Hematopoietic multipotent progenitor cell treated with erythropoietin and hydrocortisone succinate and interleukin-3 and kit ligand, for 4 days (in vitro differentiated cells): ENCODE measurements at places on chromosomes 13 and 19.

GRCh38 chr19:52648336-52649016 lies 10.3 kb upstream of the ZNF83 start:
- DNase-seq, result no peak

DNA sequence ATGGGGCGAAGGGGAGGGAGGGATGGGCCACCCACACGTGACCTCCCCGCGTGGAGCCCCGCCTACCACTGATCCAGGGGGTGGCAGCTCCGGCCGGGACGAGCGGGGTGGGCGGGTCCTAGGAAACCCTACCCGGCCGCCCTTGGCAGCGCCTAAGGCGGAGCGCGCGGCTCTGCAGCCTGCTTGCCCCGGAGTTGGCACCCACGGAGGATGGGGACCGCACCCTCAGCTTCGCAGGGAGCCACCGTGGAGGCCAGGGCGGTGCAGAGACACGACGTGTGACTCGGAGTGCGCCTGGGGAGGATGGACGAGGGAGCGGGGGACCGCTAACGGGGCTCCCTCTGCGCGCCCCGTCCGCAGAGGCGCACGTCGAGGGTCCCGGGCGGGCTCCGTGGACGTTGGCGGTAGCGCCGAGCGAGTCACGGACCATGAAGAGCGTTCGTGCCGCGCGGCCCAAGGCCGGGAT lies at the start of gene RGS9BP:
Gene RGS9BP, plus strand, starts transcription at position 129 of the 466 bp plus-strand sequence. CDS start 416 bp downstream, outside the sequence.
- peak; percentile 93 for DNase-seq

DNA sequence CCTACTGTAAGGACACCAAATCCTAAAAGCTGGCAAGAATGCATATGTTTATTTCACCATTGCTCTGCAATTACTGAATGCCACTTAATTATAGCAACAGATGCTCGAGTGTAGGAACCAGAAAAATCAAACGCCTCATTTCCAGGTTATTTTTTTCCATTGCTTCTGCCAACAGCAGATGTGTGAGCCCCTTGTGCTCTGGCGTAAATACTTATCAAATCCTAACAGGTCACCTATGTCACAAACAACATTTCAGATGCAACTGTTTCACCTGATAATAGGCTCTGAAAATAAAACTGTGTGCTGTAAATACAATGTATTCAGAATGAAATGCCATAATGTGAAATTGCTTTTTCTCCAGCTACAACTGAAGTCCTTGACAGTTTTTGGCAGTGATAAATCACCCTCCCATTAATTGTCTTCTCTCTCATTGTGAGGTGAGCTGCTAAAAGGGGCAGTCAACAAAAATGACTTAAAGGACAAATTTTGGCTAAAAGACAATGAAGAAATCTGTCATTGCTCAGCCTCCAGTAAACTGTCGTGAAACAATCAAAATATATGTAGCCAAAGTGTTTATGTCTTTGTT lies 344.0 kb downstream of the DACH1 start:
- no peak for DNase-seq

GRCh38 chr19:7570761-7571160 lies 24.9 kb upstream of the CAMSAP3 start:
- no peak for DNase-seq

- DNase-seq, result peak; percentile 55
Measured at GRCh38 chr19:6767081-6767356, 216 bp downstream of the SH2D3A start.
